ENCODE measurements at places on chromosomes 5 and 9.

DNA sequence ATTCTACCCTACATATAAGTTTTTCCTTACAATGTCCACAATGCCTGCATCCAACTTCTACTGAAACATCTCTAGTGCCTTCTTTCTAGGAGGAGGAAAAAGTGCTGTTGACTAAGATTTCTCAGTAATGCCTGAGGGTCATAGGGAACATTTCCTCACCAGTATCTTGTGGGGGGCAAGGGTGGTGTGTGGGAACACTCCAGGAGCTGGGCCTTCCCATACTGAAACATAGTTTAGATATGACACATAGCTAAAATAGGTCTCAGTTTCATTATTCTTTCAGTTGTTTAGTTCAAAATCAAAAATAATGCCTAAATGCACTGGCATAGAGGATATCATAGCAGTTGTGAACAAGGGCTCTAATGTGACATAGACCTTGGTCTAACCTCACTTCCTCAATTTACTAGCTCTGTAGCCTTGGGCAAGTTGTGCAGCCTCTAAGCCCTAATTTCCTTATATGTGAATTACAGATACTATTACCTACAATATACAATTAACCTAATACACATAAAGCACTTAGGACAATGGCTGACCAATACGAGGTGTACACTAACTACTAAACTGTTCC is 66.1 kb downstream of the HAPLN1 start:
- no peak for DNase-seq

DNA sequence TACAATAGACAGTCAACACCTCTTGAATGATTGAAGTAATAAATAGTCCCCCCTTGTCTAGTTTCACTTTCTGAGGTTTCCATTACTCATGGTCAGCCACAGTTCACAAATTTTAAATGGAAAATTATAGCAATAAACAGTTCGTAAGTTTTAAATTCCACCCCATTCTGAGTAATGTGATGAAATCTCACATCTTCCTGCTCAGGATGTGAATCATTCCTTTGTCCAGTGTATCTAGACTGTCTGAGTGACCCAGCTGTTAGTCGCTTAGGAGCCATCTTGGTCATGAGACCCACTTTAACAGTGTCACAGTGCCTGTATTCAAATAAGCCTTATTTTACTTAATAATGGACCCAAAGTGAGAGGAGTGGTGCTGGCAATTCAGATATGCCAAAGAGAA is 311.6 kb upstream of the PRR16 start:
- DNase-seq, result no peak

GRCh38 chr5:180140079-180140554 is 68.6 kb upstream of the RNF130 start:
- no peak for DNase-seq

- DNase-seq, result no peak
Measured at GRCh38 chr5:59569608-59570334, 323.8 kb downstream of the PDE4D start.
